ENCODE measurements at places on chromosomes 11 and 22.

DNA sequence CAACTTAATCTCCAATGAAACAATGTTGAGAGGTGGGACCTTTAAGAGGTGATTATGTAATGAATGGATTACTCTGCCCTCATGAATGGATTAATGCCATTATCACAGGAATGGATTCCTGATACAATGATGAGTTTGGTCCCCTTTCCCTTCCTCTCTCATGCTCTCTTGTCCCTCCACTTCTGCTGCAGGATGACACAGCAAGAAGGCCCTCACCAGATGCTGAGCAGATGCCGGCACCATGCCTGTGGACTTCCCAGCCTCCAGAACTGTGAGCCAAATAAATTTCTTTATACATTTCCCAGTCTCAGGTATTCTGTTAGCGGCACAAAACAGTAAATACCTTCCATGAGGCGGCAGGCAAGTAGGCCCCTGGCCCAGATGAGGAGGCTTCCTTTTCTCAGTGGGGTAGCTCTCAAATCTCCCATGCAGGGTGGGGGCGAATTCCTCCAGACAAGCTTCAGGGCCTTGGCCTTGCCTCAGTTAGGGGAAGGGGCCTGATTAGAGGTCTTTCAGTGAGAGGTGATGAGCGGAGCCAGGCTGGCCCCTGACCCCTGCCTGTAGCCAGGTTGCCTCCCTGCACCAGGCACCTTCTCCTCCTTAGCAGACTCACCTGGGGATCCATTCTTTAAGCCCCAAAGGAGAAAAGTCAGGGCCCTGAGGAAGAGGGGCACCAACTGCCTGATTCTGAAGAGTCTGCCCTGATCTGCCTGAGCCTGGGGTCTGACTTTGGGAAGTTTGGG lies 86.0 kb downstream of the RRM1 start:
- no peak for DNase-seq

DNA sequence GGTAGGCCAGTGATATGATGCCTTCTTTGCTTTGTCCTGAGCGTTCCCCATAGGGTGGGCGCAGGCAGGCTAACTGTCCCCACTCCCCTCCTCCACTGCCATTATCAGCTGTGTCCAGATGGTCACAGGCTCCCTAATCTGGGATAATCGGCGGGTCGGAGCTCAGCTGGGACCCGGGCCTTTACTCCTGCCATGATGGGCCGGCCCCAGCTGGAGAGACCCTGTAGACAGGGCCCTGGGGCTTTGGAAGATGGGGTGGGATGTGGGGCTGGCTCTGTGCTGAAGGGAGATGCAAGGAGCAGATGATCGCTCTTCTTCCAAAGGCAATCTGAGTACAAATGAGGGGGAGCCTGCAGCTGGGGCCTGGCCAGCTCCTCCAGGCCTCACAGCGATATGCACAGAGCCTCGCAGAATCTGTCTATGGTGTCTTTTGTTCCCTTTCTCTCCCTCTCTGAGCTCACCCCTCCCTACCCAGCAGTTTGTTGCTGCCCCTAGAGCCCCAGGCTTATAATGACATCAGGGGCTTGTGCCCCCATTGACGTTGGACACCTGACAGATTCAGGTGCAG lies 11.9 kb downstream of the KLHL35 start:
- DNase-seq = no peak

DNA sequence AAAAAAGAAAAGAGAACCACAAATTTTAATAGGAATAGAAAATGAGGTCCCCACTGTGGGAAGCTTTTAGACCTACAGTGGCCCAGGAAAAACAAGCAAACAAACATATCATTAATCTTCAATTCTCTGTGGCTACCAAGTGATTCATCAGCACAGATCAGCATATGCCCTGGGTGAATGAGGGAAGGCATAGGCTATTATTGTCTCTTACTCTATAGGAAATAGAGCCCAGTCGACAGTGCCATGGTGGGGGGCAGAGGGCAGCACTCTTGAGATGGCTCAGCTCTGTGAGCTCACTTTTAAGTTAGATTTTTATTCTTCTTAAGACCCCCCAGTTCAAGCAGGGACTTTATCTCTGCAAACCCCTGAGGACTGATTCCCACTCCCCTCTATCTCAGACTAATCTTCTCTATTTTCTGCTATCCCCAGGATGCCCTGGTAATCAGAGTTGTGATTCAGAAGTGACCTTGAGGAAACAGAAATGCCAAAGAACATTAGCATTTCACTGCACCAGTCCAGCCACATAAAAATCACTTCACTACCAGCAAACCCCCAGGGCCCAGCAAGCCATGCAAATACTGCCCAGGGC lies 9.5 kb upstream of the FEZ1 start:
- DNase-seq = no peak

- no peak for DNase-seq
Observed at GRCh38 chr11:45610627-45611026, 54.8 kb downstream of the CHST1 start.

DNA sequence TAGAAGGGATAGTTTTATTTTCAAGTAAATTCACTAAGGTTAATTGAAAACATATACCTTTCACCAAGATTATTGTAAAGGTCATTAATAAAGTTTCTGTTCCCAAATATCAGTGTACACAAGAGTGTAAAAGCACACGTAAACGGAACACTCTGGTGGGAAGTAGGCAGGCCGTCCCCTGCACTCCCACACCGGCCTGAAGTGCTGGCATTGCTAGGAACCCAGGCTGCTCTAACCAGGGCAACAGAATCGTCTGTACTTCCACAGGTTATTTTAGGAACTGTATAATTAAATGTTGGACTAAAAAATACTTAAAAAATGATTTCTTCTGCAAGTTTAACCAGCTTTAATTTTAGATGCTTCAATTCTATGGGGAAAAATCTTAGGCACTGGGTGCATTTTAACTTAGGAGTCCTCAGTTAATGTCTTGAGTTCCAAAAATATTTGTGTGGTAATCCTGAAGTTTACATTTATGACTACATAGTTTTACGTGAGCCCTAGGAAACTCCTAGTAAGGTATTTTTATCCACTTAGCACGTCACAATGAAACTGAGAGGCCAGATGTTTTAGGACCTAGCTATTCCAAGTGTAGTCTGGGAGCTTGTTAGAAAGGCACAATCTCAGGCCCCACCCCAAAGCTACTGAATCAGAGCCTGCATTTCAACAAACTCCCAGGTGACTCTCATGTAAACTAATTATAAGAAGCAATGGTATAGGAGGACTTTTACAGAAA lies 31.2 kb downstream of the KMT5B start:
- no peak for DNase-seq

GRCh38 chr11:67345247-67345919 lies 8.0 kb downstream of the POLD4 start:
- no peak for DNase-seq

GRCh38 chr11:8756201-8756600 lies 73.6 kb downstream of the RPL27A start:
- DNase-seq = no peak

DNA sequence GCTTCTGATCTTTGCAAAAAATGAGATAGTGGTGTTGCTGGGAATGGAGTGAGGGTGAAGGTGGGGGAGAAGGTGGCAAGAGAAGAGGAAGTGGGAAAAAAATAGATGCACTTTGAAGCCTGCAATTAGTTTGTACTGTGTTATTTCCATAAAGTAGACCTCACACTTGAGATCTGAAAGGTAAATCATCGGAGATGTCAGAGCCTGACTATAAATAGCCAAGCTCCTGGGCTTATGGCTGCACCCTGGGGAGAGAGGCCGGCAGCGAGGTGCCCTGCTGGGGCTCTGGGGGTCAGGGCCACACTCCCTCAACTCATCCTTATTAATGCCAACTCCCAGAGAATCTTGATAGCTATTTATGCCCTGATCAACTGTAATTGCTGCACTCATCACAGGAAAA lies 134.4 kb downstream of the NXPE2 start:
- DNase-seq = no peak

DNA sequence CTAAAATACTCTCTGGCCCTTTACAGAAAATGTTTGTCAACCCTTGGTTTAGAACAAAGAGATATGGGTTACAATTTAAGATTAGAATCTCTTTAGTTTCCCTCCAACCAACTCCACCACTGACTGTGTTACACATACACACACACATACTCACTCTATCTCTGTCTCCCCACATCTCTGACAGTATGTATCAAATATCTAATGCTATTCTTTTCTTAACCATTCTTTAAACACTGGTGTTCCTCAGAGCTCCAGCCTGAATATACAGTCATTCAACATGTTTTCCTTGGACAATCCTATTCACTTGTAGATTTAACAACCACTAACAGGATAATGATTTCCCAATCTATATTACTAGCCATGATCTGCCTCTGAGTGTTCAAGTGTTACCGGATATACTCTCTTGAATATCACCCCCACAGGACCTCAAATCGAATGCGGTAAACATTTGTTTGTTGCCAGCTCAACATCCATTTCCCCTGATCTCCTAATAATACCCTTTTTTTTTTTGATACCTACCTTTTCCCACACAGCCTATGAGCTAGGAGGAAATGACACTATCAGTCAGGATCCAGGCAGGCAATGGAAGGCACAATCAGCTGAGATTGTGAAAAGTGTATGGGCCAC lies 6.1 kb downstream of the MPZL3 start:
- no peak for DNase-seq

DNA sequence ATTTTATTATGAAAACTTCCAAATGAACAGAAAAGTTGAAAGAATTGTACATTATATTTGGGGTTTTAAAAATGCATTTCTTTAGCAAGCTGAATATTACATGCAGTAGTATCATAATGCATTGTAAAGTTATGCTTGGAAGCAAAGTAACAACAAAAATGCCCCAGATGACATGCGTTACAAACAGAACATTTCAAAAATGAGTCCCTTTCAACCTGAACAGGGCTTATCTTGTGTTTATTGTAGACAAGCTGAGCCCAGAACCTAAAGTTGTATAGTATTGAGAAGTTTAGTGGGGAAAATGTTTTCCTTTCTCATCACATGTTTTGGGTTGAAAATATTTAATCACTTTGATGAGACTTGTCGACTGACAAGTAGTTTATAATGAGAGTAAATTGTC lies 68.8 kb downstream of the CECR2 start:
- no peak for DNase-seq

DNA sequence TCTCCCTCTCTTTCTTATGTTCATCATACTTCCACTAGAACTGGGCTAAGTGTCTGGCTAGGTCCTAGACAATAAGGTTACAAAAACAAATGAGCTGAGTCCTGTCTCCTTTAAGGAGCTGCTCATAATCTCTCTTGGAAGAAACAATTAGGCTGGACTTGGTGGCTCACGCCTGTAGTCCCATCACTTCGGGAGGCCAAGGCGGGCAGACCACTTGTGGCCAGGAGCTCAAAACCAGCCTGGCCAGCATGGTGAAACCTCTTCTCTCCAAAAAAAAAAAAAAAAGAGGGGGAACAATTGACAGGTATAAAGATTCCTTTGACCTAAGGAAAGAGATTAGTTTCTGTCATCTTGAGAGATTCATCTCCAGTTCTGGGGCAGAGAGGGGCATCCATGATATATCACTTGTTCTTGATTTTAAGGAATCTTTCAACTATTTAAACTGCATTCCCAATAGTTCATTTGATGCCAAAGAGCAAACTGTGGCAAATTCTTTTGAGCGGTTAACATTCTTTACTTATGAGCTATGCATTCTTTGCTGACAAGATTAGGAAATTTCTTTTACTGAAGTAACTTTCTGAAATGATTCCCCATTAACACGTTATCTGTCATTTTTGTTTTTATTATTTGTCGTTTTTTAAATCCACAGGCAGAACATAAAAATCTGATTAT lies 125.5 kb downstream of the C11orf87 start:
- no peak for DNase-seq

DNA sequence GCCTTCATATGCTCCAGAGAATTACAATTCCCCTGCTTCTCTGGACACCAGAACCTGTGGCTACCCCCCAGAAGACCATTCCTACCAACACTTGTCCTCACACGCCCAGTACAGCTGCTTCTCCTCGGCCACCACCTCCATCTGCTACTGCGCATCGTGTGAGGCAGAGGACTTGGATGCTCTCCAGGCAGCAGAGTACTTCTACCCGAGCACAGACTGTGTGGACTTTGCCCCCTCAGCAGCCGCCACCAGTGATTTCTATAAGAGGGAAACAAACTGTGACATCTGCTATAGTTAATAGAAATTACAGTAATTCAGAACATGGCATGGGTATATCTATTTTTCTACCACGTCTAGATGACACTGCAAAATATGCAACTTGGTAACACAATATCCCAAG lies 9.8 kb downstream of the POU2AF3 start:
- no peak for DNase-seq

GRCh38 chr11:76075716-76076115 lies 130.6 kb downstream of the WNT11 start:
- no peak for DNase-seq

- DNase-seq = no peak
Observed at GRCh38 chr11:63613517-63614135, 607 bp downstream of the PLAAT3 start.

- DNase-seq = no peak
Observed at GRCh38 chr11:21582791-21583190, 610.1 kb upstream of the ANO5 start.

- no peak for DNase-seq
Observed at GRCh38 chr11:90629229-90629806, 406.5 kb upstream of the CHORDC1 start.

DNA sequence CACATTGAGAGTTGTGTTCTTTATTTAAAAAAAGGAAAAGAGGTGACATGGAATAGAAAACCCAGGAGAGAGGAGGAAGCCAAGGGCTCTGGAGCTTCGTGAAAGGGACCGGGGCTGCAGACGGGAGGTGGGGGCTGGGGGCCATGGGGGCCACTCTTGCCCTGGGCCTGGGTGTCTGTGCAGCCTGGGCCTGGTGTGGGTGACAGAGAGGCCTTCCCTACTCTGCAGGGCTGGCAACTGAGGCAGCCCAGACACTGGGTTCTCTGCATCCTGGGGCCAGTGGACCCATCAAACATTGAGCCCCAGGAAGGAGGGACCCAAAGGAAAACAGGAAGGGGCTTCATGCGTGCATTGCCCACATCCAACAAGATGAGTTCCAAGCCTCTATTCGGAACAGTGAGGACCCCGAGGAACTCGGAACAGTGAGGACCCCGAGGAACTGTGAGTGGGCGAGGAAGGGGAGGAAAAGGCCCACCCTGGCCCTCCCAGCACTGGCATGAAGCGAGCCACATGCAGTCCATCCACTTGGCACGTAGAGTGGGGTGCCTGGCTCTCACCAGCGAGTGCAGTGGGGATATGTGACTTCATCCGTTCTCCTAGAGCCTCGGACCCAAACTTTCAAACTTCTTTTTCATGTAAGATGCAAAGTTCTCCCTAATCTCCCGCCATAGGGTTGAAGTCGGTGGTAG lies 1121.6 kb downstream of the BRD1 start:
- DNase-seq = no peak

GRCh38 chr11:44673688-44674087 lies 53.1 kb upstream of the TSPAN18 start:
- DNase-seq = no peak

- DNase-seq = no peak
Observed at GRCh38 chr11:64438986-64439771, 80.2 kb downstream of the RPS6KA4 start.

DNA sequence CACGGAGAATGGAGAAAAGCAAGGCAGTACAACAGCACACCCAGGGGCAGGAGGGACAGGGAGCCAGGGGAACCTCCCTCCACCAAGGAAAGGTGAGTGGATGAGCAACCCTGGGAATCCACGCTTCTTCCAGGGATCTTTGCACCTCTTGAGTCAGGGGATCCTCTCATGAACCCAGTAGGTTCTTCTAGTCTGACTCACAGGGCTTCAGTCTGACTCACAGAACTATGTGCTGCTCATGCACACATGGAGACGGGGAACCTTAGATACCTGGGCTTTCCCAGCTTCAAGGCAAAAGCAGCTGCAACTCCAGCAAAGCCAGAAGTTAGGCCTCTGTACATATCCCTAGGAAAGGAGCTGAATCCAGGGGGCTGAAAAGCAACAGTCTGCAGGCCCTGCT lies 1021.4 kb upstream of the TENM4 start:
- no peak for DNase-seq

- no peak for DNase-seq
Observed at GRCh38 chr11:57174656-57175055, 7.1 kb upstream of the LRRC55 start.
